ENCODE measurements at places on chromosomes 3 and 15.

DNA sequence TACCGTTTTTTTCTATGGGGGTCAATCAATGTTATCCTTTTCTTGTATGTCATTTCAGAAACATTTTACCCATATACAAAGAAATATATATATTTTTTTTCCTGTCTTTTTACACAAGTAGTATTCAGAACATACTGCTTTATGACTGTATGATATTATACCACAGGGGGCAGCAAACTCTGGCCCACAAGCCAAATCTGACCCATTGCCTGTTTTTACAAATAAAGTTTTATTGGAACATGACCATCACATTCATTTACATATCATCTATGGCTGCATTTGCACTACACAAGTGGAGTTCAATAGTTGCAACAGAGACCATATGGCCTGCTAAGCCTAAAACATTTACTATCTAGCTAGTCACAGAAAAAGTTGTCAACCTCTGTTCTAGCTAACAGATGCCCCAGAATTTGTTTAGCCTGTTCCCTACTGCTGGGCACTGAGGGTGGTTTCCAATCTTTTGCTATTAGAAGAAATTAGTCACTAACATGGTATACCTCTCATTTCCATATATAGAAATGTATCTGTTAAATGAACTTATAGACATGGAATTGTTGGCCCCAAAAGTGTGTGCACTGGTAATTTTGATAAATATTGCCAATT lies 57.7 kb downstream of the BFSP2 start:
- DNase-seq = peak; percentile 93

GRCh38 chr3:74363346-74363745 lies 251.1 kb downstream of the CNTN3 start:
- DNase-seq = no peak

DNA sequence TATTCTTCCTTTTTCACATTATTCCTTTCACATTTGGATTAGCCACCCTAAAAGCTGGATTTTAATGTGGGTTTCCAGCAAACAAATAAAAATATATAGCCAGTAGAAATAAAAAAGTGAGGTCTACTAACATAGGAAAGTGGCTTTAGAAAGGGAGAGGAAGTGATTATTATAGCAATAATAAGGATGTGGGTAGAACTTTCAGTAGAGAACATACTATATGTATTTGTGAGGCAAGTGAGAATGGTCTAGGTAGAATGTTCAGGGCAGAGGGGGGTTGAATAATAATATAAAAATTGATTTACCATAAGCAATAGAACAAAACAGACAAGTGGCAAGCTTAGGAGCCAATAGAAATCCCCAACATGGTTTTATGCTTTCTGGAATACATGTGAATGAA lies 88.6 kb downstream of the NR1I2 start:
- no peak for DNase-seq

DNA sequence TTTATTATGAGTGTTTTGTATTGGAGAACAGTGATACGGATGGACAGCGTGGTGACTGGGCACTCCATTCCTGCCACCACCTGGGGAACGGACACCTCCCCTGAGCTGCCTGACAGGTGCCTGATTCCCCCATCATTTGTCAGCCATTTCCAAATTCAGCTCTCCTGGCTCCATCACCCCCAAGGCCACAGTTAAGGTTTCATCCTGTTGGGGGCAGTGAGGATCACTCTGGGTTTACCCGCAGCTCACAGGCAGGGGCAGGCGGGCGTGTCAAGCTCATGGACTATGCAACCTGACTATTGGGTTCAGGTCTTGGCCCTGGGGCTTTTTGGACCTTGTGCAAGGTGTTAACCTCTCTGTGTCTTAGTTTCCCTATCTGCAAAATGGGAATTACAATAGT lies 76.3 kb downstream of the RAB11A start:
- peak; percentile 33 for DNase-seq

GRCh38 chr3:57810048-57810447 lies 53.9 kb downstream of the SLMAP start:
- DNase-seq = no peak

DNA sequence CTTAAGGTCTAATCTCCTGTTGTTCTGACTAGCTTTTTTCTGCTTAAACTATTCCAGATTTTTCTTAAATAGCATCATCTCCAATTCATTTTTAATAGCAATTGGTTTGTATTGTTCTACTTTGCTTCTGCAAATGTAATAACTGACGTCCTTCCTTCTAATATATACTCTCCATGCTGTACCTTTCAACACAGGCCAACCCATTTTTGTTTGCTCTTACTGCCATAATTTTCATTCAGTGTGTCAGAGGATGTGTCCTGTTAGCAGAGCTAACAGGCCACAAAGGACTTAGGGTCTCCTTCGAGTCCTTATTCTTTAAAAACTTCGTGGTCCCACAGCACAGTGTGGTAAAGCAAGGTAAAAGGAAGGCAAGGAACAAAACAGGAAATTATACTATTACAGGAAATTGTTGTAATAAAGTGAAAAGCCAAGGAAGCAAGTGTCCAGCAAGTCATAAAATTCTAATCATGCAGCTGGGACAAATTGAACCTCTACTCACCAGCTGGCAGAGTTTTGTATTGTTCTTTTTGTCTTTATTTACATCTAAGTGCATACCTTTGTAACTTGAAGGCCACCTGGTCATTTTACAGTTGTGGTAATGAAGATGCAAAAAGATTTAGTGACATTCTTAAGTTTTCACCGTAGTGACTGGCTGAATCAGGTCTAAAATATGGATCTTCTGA lies 64.9 kb upstream of the ZBTB20 start:
- no peak for DNase-seq

DNA sequence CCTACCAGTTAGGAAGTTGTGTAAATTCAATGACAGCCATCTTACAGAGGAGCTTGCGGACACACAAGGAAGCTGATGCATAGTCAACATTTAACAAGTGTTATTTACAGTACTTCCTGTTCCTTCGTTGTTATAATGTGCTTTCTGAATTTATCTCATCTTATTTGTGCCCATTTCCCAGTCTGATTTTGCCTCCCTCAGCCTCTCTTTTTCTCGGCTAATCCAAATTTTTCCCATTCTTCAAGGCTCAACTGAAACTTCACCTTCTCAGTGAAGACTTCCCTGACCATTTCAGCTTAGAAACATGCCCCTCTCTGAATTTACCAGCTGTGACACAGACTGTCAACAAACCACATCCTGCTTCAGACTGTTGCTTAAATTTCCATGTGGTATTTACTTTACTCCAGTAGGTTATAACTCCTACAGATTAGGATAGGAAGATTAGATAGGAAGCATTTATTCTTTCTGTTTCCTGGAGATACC lies 55.7 kb upstream of the CP start:
- peak; percentile 60 for DNase-seq

DNA sequence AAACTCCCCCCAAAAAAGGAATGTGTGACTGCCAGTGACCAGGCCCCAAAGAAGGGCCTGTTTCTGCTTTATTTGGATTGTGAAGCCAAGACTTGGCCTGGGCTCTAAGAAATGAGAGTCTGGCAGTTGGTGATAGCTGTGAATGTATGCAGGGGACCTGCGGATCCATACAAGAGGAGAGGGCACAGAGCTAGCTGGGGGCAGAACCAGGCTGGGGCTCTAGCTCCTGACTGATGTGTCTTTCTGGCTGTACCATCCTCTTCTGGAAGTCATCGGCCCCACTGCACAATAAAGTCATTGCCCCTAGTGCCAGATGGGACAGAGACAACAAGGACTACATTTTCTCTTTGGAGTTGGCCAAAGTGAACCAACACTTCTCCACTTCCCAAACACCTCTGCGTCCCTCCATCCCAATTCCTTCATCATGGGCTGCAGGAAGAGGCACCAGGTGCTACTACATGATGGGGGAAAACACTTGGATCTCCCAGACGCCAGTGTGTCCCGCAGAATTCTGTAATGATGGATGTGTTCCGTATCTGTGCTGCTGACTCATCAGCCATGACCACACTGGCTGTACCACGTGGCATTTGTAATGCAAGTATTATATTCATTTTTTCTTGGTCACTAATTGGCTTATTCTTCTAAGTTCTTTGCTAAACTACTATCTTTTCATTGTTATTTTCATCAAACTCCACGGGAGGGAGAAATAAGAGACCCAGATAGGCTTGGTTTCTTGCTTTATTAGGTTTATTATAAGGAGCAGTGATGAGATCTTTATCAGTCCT lies 1.7 kb upstream of the PLA2G4F start:
- DNase-seq = no peak

DNA sequence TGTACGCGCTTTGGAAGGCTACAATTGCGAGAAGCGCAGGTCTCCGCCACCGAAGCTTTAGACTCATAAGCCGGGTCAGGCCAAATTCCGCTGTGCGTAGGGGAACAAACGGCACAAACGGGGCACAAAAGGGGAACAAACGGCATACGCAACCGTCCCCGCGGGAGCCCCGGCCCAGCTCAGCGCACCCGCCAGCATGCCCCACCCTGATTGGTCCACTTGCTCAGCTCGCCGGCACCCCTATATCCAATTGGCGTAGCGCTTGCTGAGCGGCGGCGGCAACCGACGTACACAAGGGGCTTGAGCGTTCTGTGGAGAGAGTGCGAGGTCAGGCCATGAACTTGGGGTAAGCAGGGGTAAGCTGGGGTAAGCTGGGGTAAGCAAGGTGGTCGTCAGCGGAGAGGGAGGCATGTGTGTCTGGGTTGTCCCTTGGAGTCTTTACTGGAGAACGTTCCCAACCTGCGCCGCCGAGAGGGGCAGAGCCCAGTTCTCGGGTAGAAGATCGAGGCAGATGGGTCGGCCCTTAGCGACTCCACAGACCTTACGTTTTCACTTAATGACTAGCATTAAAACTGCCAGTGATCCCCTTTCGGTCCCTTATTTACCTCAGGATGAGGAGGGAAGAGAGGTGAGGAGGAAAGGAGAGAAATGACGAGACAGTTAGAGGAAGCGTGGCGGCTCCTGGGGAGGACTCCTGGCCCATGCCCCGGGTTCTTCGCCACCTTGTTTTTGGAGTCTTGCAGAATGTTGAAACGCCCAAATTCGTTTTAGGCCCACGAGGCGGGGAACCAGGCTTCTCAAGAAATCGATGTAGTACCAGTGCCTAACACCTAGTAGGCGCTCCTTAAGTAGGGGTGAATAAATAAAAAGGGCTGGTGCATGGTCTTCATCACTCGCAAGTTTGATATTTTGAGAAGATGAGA lies at the start of gene CCDC66:
Gene CCDC66, plus strand, starts transcription at position 268 of the 923 bp plus-strand sequence. Its CDS starts 68 bp downstream, at position 336.
- peak; percentile 88 for DNase-seq

- peak; percentile 1 for DNase-seq
These were observed 454.0 kb upstream of the ROBO2 start for GRCh38 chr3:76585794-76586392.

Measured in NAMALWA (cell line).